ENCODE measurements at places on chromosomes 16 and 17. TPM values are rescaled to one million over a fixed set of nuclear protein-coding genes. Genes with fewer than 3 reads are reported as not detected.
A peak's percentile ranks its signal among the peaks of the same experiment; 100 is the strongest.

- DNase-seq = no peak
Measured at GRCh38 chr17:6574687-6575595, 18.6 kb upstream of the PITPNM3 start.

GRCh38 chr17:79812353-79813258 lies 15.7 kb upstream of the CBX8 start:
- DNase-seq = no peak

The FOXL1 gene
- 0.76 TPM for total RNA-seq

The ALOXE3 gene
- total RNA-seq = not detected

- DNase-seq = no peak
Measured at GRCh38 chr16:84520725-84521496, 16.5 kb upstream of the MEAK7 start.

The PRSS22 gene
- not detected for total RNA-seq

- no peak for DNase-seq
Measured at GRCh38 chr16:13312063-13312462, 410.7 kb downstream of the SHISA9 start.

- no peak for DNase-seq
Measured at GRCh38 chr17:32777922-32778321, 99.0 kb downstream of the MYO1D start.

The CAPNS2 gene
- total RNA-seq = not detected

DNA sequence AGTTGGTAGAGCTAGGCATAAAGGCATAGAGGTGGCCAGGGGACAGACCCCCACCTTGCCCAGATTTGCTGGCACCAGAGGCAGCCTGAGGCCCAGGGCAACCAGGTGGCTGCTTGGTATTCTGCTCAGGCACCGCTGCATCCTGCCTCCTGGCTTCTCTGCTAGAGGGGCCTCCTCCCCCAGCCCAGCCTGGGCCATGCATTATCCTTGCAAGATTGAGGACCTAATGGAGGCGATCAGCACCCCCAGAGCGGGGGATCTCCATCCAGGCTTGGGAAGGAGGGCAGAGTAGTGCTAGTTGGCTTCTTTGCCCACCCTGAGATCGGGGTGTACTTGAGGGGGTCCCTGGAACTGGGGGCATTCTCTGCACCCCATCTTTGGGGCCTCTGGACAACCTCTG lies 23.8 kb downstream of the CDK5RAP3 start:
- DNase-seq = no peak

DNA sequence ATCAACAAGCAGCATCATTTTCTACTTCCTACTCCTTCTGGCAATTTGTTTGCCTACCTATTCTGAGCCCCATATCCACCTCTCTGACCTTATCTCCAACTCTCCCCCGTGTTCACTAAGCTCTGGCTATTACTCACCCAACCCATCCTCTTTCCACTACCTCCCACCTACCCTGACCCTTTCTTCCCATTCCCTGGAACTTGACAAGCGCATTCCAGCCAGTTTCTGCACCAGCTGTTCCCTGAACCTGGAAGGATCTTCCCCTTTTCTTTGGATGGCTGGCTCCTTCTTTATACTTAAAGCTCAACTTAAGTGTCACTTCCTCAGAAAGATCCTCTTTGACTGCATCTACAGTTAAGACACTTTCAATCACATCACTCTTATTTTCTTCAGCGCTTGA lies 2.2 kb downstream of the DCUN1D3 start:
- DNase-seq = no peak

The KAT8 gene
- total RNA-seq = 63.0 TPM

The HIC1 gene
- 86.9 TPM for total RNA-seq

DNA sequence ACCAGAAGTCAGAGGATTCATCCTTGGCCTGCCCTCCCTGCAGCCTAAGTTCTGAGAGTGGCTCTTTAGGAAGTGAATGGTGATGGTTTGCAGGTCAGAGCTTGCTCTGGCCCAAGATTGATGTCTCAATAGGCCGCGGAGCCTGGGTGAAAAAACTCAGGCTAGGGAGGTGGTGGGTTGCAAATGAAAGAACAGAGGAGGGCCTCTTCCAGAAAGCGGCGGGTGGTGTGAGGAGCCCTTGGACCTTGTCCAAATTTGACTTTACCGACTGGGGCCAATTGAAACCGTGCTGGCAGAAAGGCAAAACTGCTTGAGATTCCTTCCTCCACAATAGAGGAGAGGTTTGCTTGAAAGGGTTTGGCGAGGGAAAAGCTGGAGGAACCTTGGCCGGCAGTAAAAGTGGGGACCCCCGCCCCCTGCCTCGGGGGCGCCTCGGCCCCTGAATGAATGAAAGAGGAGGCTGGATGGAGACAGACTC lies 331.3 kb downstream of the SEC14L1 start:
- DNase-seq = peak; percentile 82

- DNase-seq = no peak
Measured at GRCh38 chr17:5706577-5707210, 122.4 kb upstream of the NLRP1 start.

DNA sequence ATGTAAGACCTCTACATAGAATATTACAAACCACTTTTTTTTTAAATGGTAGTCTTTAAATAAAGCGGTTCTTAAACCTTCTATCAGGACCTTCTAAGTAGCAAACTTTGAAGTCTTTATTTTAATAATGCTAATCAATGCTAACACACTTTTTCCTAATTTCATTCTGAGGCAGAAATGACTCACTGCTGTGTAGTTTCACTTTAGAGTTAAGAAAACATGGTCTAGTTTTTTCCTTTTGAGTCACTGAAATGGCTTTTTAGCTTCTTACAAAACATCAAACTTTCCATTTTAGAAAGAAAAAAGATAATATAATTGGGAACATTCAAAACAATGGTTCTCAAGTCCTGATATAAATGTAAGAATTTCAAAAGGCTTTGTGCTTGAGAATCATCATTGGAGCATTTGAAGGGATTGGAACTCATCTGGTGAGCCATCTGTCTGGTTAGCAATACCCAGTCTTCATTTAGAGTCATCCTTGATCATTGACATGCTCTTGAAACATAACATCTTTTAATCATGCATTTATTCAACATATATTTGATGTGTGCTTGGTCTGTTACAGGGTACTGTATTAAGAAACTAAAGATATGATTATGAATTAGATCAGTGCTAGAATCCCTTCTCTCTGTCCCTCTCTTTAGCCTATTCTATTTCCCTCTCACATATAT lies 258.3 kb upstream of the MON1B start:
- DNase-seq = no peak

GRCh38 chr16:89922477-89922883 lies 662 bp upstream of the TUBB3 start:
- peak; percentile 69 for DNase-seq

DNA sequence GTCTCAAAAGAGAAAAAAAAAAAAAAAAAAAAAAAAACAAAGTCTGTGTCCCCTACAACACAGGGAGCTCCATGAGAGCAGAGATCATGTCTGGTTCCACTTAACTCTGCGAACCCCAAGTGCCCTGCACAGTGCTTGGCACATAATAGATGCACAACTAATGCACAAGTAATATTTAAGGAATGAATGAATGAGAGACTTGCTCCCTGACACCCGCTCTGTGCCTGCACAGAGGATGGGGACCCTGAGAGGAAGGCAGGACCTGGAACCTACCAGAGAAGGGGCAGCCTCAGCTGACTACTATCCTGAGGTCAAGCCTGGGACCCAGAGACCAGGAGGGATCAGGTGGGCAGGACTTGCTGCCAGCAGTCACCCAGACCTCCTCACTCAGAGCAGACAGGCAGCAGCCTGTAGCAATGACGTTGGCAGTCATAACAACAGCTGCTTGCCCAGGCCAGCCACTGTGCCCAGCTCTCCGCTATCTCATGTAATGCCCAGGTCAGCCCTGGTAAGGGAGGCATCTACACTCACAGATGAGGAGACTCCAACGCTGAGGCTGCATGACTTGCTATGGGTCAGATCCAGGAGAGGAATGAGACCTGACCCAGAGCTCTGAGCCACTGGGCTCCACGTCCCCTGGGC lies 2.9 kb downstream of the MYO15A start:
- DNase-seq = no peak

DNA sequence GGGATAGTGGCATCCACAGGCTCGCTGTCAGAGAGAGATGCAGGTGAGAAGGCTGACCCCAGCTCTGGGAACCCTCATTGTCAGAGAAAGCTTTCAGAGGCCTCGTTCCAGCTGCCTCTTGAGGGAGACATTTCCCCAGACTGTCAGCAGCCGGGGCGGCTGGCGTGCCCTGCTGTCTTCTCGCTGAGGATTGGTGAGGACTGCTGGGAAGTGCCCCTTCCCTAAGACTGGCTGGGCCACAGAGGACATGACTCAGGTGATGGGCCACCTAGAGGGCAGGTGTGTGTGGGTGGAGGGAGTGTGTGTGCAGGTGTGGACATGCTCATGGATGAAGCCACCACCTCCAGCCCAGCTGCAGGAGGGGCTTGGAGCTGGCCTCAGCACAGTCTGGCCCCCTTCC lies 25.3 kb downstream of the SPACA3 start:
- no peak for DNase-seq

DNA sequence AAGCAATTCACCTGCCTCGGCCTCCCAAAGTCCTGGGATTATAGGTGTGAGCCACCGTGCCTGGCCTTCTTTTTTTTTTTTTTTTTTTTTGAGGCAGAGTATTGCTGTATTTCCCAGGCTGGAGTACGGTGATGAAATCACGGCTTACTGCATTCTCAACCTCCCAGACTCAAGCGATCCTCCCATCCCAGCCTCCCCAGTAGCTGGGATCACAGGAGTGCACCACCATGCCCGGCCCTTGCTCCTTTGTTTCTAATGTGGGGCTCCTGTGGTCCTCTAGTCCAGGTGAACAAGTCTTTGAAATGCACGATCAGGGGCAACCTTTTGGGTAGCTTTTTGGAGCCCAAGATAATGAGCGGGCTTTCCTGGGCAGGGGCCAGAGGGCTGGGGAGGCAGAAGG lies 23.2 kb downstream of the CMIP start:
- no peak for DNase-seq

The GIT1 gene
- total RNA-seq = 75.0 TPM

DNA sequence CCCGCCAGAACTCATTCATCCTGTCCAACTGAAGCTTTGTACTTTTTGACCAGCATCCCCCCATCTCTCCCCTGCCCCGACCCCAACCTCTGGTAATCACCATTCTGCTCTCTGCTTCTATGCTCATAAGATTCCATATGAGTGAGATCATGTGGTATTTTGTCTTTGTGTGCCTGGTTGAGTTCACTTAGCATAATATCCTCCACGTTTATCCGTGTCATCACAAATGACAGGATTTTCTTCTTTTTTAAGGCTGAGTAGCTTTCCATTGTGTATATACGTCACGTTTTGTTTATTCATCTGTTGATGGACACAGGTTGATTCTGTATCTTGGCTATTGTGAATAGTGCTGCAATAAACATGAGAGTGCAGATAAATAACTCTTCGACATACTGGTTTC lies 278.9 kb downstream of the SNX29 start:
- no peak for DNase-seq

GRCh38 chr16:84198401-84198800 lies 7.4 kb downstream of the ADAD2 start:
- DNase-seq = no peak

The DHRS7C gene
- not detected for total RNA-seq

DNA sequence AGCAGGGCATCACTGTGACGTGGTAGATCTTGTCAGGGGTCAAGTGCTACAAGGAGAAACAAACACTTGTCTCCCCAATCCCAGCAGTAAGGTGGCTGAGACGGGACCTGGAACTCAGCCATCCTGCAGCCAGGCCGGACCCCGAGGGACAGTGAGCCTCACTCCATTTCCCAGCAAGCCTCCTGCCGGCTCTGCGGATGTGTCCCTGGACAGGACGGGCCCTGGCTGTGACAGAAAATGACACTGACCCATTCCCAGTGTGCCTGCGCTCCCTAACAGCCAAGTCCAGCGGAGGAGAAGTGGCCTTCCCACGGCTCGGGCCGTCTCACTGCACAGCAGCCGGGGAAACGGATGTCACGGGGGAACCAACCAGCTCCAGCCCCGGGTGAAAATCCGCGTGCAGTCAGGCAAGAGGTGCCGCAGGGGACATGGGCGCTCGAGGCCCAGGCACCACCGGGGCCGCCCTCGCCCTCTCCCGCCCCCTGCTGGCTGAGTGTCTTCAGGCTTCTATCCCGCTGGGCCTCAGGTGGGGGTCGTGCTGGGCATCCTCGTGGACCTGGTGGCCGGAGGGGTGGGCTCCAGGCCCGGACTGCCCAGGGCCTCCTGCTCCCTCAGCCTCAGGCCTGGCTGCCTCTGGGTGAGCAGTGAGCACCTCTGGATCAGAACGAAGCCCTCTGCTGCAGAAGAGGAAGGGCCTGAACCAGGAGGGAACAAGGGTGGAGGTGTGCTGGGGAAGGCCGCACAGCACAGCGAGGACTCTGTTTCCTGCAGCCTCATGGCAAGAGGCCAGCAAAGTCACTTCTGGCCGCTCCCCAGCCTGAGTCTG lies 6.7 kb downstream of the HAGHL start:
- no peak for DNase-seq

DNA sequence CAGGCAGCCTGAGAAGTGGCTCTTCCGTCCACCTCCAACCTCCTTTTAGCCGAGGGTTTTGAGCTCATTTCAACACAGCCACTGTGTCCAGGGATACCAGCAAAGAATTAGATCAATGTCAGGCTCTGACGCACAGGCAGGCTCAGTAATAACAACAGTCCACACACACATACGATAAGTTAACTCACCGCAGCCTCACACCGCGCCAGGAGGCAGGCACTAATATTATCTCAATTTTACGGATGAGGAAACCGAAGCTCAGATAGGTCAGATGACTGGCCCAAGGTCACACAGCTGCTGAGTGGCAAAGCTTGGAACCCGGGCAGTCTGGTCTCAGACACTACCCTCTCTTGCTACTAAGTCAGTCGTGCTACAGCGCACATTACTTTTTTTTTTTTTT lies 22.9 kb downstream of the ABR start:
- DNase-seq = no peak

Measured in uterus (tissue), 4 donors.